Stromal cell of bone marrow (primary cell): ENCODE measurements at places on chromosomes 3 and 15.

DNA sequence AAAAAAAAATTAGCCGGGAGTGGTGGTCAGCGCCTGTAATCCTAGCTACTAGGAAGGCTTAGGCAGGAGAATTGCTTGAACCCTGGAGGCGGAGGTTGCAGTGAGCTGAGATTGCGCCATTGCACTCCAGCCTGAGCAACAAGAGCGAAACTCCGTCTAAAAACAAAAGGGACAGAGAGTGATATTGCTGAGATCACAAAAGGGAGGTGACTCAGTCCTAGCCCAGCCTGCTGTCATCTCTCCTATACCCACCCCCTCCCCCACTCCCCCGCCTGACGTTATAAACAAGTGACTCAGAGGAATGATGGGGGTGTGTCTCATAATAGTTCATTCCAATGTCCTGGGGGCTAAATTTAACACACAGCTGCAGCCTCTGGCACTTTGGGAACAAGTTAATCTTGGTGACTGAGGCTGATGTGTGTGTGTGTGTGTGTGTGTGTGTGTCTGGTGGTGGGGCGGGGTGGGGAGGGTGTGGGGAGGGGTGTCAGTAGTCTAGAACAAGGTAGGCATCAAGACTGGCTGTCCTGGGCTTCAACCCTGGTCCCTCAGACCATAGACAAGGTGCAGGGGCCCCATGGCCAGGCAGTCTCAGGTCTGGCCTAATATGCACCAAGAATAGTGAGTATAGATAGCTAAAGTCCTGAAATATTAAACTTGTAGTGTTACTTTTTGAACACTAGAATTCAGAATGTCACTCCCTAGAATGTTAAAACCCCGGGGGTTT is 1.3 kb upstream of the KLHL40 start:
- DNase-seq = peak; percentile 86

- DNase-seq = no peak
Observed at GRCh38 chr3:185988080-185988815, 50.4 kb upstream of the TRA2B start.

DNA sequence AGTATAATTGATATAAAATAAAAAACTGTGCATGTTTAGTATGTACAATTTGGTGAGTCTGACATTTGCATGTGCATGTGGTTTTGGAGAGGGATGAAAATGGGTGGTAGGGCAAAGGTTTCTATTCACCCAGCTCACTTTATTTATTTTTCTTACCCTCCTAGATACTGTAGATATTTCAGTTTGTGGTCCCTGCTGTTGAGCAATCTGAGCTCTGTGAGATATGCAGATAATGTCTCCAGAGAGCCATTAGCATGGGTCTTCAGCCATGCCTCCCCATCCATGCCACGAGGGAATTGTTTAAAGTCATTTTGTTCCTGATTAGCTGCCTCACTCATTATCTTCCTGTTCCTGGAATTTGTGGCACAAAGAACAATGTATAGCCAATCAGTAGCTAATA is 44.4 kb upstream of the B3GALNT1 start:
- DNase-seq = no peak

GRCh38 chr3:107412376-107412775 is 35.1 kb downstream of the CCDC54 start:
- DNase-seq = no peak

- DNase-seq = peak; percentile 18
Observed at GRCh38 chr3:116440196-116440595, 5.1 kb downstream of the LSAMP start.

- DNase-seq = no peak
Observed at GRCh38 chr3:26145769-26146168, 355.9 kb downstream of the OXSM start.

DNA sequence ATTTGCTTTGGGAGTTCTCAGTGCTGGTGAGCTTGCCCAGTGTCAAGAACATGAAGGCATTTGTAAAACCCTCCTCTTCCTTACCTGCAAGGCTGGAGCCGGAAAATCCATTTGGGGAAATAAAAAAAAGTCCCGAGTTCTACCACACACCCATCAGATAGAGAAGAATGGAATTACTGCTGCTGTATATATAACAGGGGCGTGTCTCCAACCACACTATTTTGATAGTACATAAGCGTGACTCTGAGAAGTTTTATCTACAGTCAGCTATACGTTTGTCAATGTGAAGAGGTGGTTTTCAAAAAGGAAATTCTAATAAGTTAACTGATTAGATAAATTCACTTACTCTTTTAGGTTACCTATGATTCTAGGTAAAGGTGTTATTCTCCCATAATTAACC is 1.3 kb upstream of the CPA3 start:
- no peak for DNase-seq

- DNase-seq = no peak
Observed at GRCh38 chr3:152321955-152322377, 53.2 kb downstream of the MBNL1 start.

- no peak for DNase-seq
Observed at GRCh38 chr15:88938802-88939485, 25.8 kb upstream of the MFGE8 start.

DNA sequence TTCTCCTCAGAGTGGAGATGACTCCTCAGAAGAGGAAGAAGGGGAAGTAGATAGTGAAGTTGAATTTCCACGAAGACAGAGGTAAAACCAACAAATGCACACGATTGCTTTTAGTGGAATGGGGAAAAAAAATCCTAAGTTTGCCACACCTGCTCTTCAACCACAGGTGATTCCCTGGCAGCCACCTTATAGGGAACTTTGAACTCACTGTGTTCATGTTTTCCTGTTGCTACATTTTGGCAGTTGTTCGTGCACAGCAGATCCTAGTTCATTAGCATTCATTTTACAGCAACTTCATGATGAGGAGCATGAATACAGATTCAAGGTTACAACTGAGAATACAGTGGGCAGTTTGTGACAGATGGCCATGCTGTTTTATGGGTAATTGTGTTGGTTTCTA is 21.5 kb downstream of the TMEM41A start:
- DNase-seq = no peak

GRCh38 chr3:187064210-187065115 is 74.8 kb downstream of the RPL39L start:
- peak; percentile 10 for DNase-seq

DNA sequence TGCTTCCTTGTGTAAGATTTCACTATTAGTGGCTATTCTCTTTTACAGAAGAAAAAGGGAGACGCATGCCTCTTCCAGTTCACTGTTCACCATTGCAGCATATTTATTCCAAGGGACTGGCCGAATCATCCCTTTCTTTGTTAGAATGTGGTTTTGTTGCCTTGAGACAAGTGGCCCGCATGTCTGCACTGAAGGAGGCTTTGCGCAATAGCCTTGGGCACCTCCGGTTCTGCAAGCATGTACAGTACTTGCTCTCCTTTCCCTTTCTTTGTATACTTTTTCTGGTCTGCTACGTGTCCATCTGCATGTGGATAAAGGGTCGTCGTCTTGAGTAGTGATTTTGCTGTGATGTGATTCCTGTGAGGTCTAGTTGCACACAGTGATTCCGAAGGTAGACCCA is 43.0 kb downstream of the FLNB start:
- peak; percentile 75 for DNase-seq

GRCh38 chr15:68707386-68707785 is 113.3 kb downstream of the ANP32A start:
- DNase-seq = no peak

DNA sequence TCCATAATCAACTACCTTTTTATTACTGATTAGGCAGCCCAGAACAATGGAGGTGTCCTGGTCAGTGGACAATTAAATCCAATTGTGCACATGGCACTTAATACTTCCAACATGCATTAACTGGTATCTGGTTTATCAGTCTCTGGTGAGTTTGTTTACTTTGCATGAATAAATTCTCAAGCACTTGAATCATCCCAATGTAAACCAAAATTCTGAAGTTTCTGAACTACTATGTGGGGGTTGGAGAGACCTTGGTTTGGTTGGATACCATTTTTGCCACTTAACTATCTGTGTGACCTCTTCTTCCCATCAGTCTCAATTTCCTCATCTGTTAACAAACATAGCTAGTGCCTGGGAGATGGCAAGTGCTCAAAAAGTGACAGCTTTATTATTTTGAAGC is 70.5 kb upstream of the MAP4 start:
- no peak for DNase-seq

- DNase-seq = peak; percentile 44
Observed at GRCh38 chr15:29888646-29889045, 66.4 kb upstream of the TJP1 start.

DNA sequence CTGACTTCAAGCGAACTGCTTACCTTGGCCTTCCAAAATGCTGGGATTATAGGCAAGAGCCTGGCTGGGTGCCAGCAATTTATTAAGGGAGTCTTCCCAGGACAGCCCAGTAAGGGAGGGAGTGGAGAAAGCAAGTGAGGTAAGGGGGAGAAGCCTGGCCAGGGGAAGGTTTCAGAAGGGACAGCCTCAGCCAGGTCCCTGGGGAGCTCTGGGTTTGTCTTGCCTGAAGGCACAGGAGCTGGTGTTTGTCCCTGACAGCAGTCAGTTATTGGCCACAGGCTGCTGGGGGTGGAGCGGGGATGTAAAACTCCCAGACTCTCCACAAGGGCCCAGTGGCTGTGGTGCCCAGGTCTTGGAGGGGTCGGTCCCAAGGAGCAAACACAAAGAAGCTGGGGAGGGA is 33.0 kb upstream of the CDCP1 start:
- no peak for DNase-seq

DNA sequence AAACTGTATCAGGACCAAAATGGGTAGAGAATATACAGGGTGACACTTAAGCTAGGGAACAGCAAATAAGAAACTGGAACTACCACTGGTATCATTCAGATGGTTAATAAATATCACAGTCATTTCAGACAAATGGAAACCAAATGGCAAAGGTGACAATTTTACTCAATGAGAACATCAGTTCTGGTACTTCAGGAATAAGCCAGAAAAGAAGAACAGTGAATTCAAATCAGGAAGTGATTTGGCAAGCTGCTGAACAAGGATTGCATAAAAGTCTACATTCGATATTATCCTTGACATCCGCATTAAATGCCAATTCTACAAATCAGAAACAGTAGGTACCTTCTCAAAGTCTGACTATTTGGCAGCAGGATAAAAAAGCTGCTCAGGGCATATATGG is 23.5 kb upstream of the STIMATE start:
- DNase-seq = no peak

DNA sequence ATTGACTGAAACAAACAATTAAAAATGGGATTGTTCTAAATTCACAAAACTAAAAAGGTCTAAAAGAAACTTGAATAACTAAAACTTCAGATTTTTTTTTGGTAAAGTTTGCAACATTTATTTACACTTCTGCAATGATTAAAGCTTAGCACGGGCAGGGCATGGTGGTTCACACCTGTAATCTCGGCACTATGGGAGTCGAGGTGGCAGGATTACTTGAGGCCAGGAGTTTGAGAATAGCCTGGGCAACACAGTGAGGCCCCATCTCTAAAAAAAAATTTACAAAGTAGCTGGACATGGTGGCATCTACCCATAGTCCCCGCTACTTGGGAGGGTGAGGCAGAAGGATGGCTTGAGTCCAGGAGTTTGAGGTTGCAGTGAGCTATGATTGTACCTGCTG is 31.6 kb downstream of the TLNRD1 start:
- DNase-seq = no peak

DNA sequence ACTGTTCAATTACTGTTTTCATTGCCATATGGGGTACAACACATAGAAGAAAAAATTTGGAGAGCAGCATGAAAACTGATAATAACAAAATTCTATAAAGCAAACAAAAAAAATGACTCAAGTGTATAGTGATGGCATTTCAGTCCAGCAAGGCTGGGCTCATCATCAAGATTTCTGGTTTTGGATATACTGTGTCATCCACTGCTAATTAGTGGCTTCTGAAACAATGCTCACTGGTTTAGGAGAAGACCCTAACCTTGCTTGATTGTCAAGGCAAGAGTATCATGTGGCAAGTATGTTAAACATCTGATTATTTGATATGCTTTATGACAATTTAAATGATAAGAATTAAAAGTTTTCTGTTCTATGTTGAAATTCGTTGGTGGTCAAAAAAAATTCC is 96.9 kb downstream of the RFX7 start:
- DNase-seq = peak; percentile 10

DNA sequence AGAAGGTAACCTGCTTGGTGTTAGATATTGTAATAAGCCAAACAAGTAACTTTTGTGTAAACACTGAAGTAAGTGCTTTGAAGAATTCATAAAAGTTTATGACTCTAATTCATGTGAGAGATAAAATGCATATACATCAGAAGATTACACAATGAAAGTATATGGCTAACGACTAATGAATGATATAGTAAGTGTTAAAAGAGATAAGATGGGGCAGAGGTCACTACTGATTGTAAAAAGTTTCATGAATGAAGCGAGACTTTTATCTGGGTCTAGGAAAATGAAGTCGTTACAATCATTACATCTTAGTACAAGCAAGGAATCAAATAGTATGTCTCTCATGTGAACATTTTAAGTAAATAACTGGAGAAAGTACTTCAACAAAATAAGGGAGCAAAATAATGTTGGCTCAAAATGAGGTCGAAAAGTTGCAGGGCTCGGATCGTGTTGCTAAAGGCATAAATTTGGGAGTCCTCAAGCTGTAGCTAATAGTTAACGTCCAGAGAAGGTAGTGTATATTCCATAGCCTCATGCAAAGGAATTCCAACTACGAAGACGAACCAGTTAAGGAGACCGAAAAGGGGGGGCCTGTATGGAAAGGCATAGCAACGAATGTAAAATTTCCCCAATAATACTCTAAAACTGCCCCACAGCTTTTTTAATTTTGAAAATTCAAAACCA is 984 bp upstream of the DUT start:
- no peak for DNase-seq

GRCh38 chr3:142863010-142863817 is 25.7 kb downstream of the PCOLCE2 start:
- peak; percentile 58 for DNase-seq

DNA sequence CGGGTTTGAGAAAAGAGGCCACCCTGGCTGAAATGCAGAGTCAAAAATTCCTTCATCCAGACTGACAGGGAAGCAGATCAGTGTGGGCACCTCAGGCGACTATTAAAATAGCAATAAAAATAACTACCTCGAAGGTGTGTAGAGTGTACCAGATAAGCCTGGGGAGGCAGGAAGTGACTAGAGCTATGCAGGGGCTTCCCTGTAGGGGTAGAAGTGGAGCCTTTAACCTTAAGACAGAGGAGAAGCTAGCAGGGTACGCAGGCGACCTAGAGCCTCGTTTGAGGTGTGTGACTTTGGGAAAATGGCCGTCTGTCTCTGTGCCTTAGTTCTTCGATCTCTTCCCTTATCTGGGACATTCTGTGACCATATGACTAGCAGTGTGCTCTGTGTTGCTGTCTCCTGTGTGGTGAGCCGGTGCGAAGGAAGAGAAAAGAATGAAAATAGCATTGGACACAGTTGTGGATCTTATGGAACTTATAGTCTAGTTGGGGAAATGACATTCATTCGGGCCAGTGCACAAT is 17.6 kb downstream of the BHLHE40 start:
- no peak for DNase-seq

DNA sequence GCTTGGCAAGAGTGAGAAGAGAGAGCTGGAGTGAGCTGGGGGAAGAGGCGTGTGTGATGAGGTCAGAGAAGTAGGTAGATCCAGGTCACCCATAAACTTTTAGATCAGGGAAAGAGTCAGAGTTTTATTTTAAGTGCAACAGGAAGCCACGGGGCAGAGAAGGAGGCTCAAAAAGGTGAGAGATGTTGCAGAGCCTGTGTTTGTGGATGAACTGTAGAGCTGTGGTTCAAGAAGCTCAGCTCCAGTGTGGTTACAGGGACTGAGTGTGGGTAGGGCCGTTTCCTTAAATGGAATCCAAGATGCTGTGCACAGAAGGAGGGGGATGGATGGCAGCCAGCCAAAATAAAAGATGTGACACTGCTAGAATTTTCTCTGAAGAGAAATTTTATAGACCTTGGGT is 337.2 kb downstream of the SATB1 start:
- DNase-seq = no peak
